Lung (tissue), 17 donors: ENCODE measurements at places on chromosomes 4 and X. TPM values are rescaled to one million over a fixed set of nuclear protein-coding genes. Genes with fewer than 3 reads are reported as not detected.

DNA sequence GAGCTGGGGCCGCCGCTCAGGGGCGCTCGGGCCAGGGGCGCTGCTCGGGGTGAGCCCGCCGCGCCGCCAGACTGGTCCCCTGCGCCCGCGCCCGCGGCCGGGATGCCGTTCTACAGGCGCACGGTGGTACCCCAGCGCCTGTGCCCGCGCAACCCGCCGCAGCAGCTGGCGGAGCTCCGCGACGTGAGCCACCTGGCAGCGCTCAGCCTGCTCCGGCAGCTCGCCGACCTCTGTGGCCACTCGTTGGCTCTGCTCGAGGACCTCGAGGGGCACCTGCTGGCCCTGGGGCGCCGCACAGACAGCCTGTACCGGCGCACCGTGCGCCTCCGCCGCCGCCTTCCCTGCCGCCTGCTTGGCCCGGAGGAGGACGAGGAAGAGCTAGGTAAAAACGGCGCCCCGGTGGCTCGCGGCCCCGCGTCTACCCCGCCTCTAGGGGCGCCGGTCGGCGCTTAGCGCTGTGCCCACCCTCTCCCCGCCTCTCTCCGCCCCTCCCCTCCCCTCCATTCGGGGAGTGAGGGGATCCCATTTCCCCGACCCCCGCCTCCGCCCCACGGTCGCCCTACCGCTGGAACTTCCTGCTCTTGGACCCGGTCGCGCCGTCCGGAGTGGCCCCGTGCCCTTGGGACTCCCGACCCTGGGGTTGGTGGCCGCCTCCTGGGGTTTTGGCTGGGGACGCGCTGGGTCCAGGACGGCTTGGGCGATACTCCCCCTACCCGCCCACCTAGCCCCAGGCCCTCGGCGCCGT is 513 bp downstream of the NHSL2 start:
- DNase-seq = no peak

The ARHGAP6 gene
- total RNA-seq = 18.2 TPM

- DNase-seq = no peak
Measured at GRCh38 chrX:7280520-7280919, 132.6 kb upstream of the PUDP start.

The LNX1 gene
- total RNA-seq = 4.0 TPM

DNA sequence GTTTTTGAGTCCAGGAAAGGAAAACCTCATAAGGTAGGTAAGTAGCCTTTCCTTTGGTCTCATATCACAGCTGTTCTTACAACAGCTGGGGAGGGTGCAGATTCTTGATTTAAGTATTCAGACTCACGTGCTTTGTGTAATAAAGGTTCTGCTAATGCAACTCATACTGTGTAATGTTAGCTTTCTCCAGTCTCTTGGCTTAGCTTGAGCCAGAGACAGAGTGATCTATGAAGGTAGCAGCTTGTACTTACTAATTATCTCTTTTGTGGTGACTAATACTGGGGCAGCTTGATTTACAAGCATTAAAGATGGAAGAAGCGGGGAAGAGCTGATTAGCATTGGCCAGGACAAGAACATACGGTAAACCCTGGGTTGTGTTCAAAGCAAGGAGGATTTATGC is 80.3 kb downstream of the LNX1 start:
- no peak for DNase-seq
